ENCODE measurements at places on chromosomes 5 and 9. TPM values are rescaled to one million over a fixed set of nuclear protein-coding genes. Genes with fewer than 3 reads are reported as not detected.

SIMC1 gene
- total RNA-seq, result 4.7 TPM

CMYA5 gene
- total RNA-seq, result 1,210 TPM

LMX1B gene
- 1.3 TPM for total RNA-seq

PIP5K1B gene
- 71.9 TPM for total RNA-seq

FBP1 gene
- total RNA-seq, result 0.74 TPM

SAPCD2 gene
- total RNA-seq, result 0.25 TPM

SPIN1 gene
- 55.8 TPM for total RNA-seq

GRCh38 chr5:95715799-95716461 lies 15.2 kb upstream of the RHOBTB3 start:
- H3K4me1 ChIP-seq, result peaks cover 17% of the 10 kb centered on the region
- no peak overlapping the region for H3K4me3 ChIP-seq
- no peaks in the 10 kb centered on the region for H3K27me3 ChIP-seq
- H3K27ac ChIP-seq, result no peak overlapping the region
- DNase-seq, result no peak

DNA sequence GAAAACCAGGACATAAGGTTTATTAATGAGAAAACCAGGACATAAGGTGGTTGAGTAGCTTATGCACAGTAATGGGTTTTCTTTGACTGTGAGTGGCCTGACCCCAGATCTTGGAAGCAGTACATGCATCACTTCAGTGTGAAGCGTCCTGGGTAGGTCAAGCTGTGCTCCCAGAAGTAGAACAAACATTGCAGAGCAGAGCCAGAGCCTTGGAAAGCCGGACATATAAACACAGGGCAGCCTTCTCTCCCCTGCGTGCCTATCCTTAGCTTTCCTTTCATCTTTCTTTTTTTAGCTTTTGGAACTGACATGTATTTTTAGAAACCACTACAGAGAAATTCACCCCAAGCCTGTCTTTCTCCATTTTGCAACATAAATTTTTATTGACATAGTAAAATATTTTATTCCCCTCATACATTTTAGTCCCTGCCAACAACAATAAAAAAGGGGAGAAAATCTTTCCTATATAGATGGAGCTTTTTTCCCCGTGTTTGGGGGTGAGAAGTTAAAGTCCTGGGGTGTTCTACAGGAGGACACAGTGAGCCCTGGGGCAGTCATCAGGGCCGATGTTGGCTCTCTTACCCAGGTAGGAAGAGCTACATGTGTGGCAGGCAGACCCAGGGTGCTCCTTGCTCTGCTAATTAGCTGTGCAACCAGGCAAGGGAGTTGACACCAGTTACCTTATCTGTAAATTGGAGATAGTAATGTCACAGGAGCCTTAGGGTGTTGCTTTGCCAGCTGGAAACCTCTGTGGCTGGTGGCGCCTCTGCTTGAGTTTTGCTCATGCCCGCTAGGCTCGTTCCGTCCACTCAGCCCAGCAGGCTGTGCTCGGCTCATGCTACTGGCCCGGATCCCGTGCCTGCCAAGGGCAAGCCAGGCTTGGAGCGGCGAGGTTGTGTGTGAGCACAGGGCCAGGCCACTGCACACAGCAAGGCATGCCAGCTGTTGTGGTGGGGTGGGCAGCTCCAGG lies 389.6 kb downstream of the KDM4C start:
- H3K36me3 ChIP-seq, result no peaks in the 10 kb centered on the region
- H3K4me1 ChIP-seq, result peaks cover 64% of the 10 kb centered on the region
- no peaks in the 10 kb centered on the region for H3K27me3 ChIP-seq

- H3K27ac ChIP-seq, result no peak overlapping the region
- H3K36me3 ChIP-seq, result no peaks in the 10 kb centered on the region
- H3K4me1 ChIP-seq, result no peaks in the 10 kb centered on the region
- H3K4me3 ChIP-seq, result no peak overlapping the region
- DNase-seq, result no peak
- no peaks in the 10 kb centered on the region for H3K27me3 ChIP-seq
These were observed 531.6 kb downstream of the PSAT1 start for GRCh38 chr9:78828521-78828920.

Measured in left ventricle myocardium inferior (tissue), 1 donor.